ENCODE measurements at places on chromosomes 1 and 21.

DNA sequence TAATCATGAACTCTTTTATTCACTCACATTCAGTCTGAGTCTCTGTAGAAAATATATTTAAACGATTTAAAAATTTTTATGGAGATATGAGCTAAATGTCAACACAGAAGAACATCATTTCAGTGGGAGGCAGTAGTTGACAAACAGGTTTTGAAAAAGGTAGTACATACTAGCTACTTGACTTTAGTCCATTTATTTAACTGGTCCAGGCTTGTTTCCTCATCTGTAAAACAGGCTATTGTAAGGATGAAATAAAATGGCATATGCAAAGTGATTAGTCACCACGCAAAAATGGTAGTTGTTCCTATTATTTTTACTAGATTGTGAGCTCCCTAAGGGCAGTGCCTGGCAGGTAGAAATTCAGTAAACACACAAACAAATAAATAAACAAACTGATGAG lies 75.2 kb downstream of the NTPCR start:
- no peak for DNase-seq

DNA sequence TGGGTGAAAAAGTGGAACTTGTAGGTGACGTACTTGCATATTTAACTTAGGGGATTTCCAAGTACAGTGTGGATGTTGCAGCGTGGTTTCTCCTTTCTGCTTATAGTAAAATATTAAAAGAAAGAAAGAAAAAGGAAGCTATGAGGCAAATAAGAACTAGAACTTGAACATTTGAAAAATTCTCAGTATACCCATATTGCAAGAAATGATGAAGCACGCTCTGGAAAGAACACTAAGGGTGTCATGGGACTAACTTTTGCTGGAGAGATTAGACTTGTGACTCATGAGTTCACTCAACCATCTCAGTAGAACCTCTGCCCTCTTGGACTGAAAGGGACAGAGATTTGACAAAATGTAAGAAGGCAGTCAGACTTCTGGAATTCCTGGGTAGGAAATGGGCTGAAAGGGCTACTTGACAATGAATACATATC lies 704.5 kb upstream of the ADGRL4 start:
- DNase-seq: no peak

GRCh38 chr1:205310976-205311704 lies 10.4 kb downstream of the NUAK2 start:
- DNase-seq: no peak

- no peak for DNase-seq
Observed at GRCh38 chr1:201537891-201538611, 876 bp upstream of the NAV1 start.

DNA sequence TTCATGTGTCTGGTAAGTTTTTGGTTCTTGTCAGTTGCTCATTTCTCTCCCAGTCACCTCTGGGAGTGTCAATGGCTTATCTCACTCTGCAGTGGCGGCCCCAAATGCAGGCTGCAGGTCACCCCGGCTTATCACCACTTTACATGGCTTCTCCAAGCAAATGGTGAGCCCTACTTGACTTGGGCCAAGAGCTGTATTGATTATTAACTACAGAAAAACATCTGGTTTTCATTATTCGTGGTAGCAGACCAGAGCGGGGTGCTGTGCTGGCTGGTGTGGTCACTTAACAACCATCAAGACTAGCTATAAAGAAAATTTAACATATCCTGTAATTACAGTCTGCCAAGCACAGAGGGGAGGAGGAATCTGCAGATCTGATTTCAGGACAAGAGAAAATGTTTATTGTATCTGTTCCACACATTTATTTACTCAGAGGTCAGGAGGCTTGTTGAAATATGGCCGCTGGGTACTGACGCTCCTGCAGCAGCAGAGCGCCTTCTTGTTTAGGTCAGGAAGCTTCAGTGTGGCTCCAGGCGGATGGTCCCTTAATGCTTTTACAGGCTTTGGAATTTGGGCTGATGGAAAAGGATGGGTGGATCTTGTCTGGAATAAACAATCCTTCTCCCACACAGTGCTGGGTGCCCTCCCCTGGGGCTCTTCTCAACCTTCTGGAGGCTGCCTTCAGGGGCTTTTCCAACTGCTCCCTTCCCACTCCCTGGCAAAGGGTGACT lies 87.8 kb downstream of the HLX start:
- no peak for DNase-seq

DNA sequence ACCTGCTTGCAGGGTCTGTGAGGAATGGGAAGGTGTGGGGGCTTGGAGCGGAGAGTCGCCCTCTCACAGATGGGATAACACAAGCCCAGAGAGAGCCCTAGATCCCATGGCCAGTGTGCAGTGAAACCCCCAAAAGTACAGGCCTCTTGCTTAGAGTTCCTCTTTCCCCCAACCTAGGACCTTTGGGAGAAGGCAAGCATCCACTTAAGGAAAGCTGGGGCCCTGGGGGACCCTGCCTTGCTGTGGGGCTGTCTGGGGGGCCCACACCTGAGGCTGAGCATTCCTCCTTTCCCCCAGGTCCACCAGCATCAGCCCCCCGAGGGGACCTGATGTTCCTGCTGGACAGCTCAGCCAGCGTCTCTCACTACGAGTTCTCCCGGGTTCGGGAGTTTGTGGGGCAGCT lies 1.1 kb downstream of the VWA1 start:
- DNase-seq: no peak

GRCh38 chr1:170310951-170311350 lies 165.2 kb downstream of the NTMT2 start:
- DNase-seq: no peak

DNA sequence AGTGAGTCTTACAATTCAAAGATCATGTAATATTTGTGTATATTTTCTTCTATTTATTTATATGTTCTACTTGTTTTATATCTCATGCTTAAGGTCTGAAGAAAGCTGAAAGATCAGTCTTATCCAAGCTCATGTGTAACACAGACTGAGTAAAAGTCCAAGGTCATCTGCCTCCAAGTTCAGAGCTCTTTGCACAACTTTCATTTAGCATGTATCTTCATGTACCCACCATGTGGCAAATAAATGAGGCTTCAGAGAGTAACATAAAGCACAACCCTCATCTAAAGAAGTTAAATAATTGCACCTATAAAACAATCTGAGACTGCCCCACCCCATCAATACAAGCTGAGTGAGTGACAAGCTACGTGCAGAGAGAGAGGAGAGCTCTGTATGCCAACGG lies 38.5 kb upstream of the PRDX6 start:
- DNase-seq: no peak

GRCh38 chr1:239819096-239819495 lies 272.6 kb upstream of the FMN2 start:
- DNase-seq: no peak

DNA sequence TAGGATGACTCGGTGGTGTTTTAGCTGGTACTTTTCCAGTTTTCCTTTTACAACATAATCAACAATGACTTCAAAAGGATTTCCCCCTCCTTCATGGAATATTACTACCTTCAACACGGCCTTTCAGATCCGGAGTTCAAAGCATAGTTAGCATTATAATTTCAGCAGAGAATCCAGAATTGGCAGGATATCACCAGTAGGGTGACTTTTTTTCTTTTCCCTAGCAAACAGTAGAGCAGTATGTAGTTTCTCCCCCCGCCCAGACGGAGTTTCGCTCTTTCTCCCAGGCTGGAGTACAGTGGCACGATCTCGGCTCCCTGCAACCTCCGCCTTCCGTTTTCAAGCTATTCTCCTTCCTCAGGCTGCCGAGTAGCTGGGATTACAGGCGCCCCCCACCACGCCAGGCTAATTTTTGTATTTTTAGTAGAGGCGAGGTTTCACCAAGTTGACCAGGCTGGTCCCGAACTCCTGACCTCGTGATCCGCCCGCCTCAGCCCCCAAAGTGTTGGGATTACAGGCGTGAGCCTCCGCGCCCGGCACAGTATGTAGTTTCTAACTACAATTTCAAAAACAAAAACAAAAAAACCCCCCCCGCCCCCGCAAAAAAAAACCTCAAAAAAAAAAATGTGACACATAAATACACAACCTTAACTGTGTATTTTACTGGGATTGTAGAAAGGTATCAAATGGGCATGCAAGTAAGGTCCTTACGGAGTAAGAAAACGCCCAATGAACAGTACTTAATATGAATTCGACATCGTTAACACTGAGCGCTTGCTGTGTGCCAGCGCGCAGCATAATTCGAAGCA lies 1.5 kb upstream of the COX20 start:
- DNase-seq: peak; percentile 29

GRCh38 chr1:173342736-173343135 lies 134.4 kb upstream of the PRDX6 start:
- no peak for DNase-seq

- no peak for DNase-seq
Observed at GRCh38 chr1:27203946-27204345, 30.5 kb upstream of the WDTC1 start.

GRCh38 chr1:214980921-214981320 lies 101.6 kb upstream of the KCNK2 start:
- no peak for DNase-seq

DNA sequence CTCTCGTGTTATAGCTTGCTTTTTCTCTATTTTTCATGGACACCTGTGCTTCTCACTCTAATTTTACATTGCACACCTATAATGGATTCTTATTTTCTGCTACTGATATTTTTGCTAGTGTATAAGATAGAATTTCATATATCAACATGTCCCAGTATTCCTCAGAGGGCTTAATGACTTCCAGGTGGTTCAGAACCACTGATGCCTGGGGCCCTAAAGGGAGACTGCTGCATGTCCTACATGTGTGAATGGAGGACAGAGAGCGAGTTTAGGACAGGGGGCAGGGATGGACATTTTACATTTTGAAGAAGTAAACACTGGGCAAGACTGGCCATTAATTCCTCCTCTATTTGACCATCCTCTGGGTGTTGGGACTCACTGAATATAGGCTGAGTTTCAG lies 100.6 kb downstream of the DISC1 start:
- no peak for DNase-seq

DNA sequence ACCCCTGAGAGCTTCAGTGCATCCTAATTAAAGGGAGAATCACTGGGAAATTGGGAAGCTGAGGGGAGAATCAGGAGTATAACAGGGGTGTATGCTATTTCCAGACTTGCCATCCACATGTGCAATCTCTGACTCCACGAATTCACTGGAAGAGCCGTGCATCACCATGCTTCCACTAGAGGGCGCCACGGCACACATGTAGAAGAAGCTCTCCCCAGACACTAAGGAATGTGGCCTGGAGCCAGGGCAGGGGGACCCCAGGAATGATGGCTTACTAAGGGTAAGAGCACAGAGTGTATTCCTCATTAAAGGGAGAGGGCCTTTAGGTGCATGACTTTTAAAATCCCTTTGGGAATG lies 81.5 kb downstream of the ABCA4 start:
- DNase-seq: no peak

DNA sequence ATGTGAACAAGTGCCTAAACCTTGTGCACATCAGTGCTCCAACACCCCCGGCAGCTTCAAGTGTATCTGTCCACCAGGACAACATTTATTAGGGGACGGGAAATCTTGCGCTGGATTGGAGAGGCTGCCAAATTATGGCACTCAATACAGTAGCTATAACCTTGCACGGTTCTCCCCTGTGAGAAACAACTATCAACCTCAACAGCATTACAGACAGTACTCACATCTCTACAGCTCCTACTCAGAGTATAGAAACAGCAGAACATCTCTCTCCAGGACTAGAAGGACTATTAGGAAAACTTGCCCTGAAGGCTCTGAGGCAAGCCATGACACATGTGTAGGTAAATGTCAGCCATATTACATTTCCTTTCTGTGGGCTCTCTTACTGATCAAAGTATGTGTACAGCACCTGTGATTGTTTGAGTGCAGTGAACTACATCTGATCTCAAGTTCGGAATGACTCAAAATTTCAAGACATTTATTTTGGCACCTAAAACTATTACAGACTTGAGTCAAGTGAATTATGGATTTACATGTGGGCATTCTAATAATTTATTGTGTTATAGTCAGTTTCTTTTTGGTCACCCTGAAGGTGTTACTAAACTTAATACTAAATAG lies 196.5 kb downstream of the TPR start:
- DNase-seq: no peak

- DNase-seq: no peak
Observed at GRCh38 chr1:240607006-240607405, 4.9 kb downstream of the GREM2 start.

GRCh38 chr1:207965392-207966387 lies 54.8 kb upstream of the CD34 start:
- no peak for DNase-seq

DNA sequence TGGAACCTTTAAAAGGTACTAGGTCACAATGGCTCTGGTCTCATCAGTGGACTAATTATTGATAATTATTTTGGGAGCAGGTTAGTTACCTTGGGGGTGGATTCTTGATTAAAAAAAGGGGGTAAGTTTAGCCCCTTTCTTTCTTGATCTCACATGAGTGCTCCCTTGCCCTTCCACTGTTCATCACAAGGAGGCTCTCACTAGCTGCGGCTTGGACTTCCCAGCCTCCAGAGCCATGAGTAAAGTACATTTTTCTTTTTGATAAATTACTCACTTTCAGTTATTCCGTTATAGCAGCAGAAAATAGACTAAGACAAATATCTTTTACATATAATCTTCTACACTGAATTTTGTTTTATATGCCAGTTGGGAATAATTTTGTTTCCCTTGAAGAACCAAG lies 254.8 kb upstream of the DEPDC1 start:
- no peak for DNase-seq

DNA sequence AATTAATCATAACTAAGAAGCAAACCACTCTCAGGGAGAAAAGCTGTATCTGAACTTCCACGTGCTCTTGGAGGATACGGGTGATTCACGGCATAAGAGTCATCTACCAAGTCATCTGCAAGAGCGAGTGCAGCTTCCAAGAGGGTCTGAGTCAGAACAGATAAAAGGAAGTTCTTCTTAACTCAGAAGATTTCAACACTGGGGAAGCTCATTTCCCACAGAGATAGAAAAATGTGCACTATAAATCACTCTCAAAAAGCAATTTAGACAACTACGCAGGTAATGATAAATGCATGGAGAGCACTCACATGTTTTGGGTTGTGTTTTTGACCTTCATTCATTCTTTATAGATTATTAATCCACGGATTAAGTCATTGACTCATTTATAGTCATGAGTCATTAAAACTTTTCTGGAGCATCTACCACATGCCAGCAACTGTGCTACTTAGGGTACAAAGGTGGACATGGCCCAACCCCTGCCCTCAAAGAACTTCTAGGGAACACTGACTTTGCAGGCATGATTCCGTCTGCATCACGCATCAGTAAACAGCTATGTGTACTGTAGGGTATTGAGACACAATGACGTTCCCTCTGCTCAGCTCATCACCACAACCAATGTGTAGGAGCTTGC lies 20.8 kb downstream of the KCNJ15 start:
- DNase-seq: no peak
